Right cardiac atrium (tissue), 5 donors: ENCODE measurements at places on chromosomes 1 and 21. TPM values are rescaled to one million over a fixed set of nuclear protein-coding genes. Genes with fewer than 3 reads are reported as not detected.

The MYOM3 gene
- total RNA-seq, result 292 TPM

The CFHR5 gene
- not detected for total RNA-seq

DNA sequence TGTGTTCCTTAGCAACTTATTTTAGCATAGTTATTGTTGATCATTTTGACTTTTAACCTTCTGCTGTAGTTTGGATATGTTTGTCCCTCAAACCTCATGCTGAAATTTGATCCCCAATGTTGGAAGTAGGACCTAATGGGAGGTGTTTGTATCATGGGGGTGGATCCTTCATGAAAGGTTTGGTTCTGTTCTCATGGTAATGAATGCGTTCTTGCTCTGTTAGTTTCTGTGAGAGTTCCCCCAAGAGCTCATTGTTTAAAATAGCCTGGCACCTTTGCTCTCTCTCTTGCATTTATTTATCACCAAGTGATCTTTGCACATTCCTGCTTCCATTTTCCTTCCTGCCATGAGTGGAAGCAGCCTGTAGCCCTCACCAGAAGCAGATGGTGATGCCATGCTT, 372.1 kb upstream of the VAMP3 start:
- no peak for DNase-seq

DNA sequence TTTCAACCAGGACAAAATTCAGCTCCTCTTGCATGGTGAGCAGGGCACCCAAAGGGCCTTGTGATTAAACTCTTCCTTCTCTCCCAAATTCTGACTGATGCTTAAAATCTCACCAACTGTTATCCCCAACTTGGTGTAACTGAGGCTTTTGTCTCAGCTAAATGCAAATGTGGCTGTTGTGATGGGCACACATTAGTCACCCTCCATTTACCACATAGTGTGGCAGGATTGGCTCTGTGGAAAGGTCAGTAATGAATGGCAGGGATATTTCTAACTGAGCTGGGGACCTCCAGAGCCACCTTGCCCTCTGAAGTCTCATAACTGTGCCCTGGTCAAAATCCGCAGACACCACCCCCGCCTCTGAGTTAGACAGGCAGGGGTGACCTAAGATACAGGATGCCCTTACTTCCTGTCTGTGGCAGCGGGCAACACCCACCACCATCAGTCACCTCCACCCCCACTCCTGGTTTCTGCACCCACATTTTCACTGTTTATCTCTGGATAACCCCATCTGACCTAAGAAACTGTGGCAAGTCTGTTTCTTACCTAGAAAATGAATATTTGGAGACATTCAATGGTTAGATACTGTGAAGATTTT, 25.4 kb upstream of the RGS16 start:
- DNase-seq, result no peak
